ENCODE measurements at places on chromosomes 3 and 15.

DNA sequence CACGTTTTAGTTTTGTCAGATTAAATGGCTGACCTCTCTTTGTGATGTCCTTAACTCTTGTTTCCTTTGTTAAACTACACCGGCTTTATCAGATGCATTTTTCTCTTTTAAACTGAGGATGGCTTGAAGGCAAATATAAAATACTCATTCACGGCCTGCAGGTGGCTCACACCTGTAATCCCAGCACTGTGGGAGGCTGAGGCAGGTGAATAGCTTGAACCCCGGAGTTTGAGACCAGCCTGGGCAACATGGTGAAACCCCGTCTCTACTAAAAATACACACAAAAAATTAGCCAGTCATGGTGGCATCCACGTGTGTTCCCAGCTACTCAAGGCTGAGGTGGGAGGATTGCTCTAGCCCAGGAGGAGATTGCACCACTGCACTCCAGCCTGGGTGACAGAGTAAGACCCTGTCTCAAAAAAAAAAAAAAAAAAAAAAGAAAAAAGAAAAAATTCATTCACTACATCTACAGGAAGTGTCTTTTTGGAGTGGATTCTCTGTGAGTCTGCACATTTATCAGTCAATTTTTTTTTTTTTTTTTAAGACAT is 34.7 kb upstream of the SACM1L start:
- DNase-seq, result no peak

DNA sequence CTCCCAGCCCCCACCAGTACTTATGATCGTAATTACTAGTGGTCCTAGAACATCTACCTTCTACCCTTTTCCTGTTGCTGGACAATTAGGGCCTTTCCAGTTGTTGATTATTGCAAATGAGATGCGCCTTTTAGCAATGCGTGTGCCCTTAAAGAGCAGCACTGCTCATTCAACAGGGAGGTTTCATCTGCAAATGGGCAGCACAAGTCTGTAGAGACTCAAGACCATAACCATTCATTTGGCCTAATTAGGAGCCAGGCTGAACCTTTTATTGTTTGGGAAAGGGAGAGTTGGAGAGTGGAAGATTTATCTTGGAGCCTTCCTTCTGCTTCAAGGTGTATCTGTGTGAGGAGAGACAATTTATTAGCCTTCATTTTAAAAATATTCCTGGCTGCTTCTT is 42.3 kb downstream of the BOC start:
- DNase-seq, result peak; percentile 37

- DNase-seq, result no peak
Measured at GRCh38 chr15:69820819-69821218, 276.9 kb downstream of the TLE3 start.

GRCh38 chr15:38521316-38521715 is 43.3 kb downstream of the RASGRP1 start:
- DNase-seq, result no peak

- no peak for DNase-seq
Measured at GRCh38 chr3:170062769-170063168, 25.0 kb downstream of the GPR160 start.

DNA sequence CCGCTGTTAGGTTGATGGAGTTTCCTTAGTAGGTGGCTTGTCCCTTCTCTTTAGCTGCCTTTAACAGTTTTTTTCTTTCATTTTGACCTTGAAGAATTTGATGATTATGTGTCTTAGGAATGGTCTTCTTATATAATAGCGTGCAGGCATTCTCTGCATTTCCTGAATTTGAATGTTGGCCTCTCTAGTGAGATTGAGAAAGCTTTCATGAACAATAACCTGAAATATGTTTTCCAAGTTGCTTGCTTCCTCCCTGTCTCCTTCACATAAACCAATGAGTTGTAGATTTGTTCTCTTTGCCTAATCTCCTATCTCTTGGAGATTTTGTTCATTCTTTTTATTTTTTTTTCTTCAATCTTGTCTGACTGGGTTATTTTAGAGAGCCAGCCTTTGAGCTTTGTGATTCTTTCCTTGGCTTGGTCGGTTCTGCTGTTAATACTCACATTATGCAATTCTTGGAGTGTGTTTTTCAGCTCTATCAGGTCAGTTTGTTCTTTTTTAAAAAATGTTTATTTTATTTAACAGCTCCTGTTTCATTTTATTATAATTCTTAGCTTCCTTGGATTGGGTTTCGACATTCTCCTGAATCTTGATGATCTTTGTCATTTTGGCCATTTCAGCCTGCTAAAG is 627.9 kb downstream of the SI start:
- no peak for DNase-seq

Data from right forelimb (tissue), 1 donor.